Ascending aorta (tissue), 2 donors: ENCODE measurements at places on chromosomes 2 and 18.
A peak's percentile ranks its signal among the peaks of the same experiment; 100 is the strongest.

DNA sequence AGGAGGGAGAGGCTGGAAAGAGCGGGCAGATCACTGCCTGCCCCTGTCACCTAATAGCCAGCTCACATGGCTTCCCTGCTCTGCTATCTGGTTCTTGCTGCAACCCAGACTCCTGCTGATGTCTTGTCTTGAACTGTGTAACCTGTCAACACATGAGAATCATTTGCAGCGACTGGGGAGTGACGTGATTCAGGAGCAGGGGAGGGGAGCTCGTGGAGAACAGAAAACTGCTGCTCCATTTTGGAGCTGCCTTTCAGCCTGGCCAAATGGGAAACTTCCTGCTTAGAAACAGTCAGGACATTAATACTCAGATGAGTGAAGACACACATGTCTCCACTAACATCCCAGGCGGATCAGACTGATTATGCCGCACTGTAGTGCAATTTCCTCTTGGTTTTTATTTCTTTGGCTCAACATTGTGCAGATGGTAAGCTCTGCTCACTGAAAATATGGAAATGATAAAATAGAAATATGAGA lies 38.1 kb downstream of the RPL37A start:
- peak; percentile 44 for DNase-seq

DNA sequence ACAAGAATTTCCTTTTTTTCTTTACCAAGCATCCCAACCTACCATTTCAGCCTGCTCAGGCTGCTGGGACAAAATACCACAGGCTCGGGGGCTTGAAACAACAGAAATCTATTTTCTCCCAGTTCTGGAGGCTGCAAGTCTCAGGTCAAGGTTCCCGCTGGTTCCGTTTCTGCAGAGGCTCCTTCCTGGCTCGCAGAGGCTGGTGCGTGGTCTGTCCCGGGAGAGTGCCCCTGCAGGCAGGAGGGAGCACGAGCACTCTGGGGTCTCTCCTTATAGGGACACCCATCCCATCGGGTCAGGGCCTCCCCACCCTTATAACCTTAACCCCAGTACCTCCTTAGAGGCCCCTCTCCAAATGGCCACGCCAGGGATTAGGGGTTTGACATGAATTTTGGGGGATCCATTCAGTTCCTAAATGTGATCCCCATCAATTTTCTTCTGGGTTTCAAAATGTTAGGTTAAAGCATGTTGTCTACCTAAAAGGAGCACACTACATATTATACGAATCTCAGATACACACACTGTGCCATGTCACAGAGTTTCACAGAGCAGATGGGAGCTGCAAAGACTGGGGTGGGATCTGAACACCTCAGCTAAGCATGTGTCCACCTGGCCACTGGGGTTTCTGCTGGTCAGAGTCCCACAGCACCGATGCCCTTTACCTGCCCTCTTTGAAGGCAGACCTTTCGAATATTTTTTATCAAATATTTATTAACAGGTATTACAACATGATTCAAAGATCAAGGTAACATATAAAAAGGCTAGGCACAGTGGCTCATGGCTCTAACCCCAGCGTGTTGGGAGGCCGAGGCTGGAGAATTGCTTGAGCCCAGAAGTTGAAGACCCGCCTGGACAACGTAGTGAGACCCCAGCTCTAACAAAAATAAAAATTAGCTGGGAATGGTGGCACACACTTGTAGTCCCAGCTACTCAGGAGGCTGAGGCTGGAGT lies 17.6 kb upstream of the ADI1 start:
- DNase-seq = peak; percentile 77

DNA sequence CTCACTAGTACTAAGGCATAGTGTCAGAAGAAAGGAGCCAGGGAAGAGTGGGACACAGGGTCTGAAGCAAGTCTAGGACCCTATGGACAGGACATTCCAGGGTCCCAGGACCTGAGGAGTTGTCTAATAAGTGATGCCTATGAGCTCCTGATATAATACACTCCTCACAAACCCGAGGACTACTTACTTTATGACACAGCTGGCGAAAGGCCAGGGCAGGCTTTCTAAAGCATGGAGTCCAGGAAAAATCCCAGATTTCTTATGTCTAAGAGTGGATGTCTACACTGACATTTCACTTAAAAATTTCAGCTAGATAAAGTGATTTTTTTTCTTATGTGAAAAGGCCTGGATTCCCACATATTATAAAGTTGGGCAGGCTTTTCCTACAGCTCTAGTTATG lies 502.2 kb upstream of the SETBP1 start:
- no peak for DNase-seq

DNA sequence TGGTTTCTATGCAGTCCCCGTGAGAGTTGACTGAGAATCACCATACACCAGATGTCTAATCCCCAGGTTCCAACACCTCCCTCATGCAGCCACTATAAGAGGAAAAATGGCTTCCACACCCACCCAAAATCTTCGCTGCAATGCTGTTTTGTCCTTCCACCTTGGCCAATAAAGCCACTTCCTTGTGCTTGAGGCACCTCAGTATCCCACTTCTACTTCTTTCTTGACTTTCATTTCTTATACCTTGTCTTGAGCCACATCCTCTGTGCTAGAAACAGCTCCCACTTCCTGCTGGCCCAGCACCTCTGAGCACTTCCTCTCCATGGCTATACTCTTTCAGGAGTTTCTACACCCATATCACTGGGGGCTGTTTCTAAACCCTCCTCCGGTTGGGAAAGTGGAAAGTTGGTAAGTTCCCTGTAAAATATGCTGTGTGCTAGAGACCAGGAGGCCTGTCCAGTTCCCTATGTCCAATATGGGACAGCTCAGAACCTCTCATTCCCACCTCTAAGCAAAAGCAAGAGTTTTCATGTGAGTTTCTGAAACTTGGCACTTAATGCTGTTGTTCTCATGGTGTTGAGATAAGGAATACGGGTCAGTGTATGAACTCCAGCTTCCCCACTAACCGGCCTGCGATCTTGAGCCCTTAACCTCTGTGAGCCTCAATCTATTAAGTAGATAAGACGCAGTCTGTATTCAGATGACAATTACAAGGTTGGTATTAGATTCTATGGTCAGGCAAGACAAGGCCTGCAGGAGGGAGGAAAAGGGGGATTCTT lies 209.1 kb upstream of the ID2 start:
- no peak for DNase-seq

DNA sequence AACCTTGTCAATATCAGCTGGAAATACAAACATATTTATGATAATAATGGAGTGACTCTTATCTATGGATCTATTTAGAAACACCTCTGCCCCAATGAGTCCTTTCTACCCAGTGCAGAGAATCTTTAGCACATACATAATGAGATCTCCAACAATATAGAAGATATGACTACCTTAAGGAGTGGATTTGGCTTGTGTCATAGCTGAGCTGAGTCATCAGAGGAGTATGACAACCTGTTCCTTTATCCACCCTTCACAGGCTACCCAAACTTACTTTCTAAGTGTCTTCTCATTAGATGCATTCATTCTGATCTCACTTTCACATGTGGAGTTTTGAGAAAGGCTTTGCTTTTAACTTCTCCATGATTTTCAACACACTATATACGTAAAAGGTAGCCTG lies 1218.9 kb downstream of the DSC3 start:
- no peak for DNase-seq

GRCh38 chr18:3919396-3920061 lies 469.6 kb downstream of the TGIF1 start:
- DNase-seq = no peak
